AG10803 (cell line): ENCODE measurements at places on chromosomes 7 and 10.

DNA sequence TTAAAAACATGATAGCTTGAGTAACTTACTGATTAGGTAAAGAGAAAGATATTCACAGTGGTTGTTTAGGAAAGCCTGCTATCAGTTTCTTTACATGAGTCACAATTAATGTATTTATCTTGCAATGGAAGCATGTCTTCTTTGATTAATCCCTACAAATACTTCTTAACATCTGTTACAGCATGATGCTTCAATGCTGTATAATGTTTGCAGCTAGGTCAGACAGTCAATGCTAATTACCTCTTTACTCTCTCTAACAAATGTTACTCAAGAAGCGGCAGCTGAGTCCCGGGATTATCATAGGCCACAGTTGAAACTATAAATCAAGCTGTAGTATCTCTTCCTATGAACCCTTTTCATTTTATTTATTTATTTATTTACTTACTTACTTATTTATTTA lies 33.2 kb downstream of the ACBD5 start:
- no peak for DNase-seq

DNA sequence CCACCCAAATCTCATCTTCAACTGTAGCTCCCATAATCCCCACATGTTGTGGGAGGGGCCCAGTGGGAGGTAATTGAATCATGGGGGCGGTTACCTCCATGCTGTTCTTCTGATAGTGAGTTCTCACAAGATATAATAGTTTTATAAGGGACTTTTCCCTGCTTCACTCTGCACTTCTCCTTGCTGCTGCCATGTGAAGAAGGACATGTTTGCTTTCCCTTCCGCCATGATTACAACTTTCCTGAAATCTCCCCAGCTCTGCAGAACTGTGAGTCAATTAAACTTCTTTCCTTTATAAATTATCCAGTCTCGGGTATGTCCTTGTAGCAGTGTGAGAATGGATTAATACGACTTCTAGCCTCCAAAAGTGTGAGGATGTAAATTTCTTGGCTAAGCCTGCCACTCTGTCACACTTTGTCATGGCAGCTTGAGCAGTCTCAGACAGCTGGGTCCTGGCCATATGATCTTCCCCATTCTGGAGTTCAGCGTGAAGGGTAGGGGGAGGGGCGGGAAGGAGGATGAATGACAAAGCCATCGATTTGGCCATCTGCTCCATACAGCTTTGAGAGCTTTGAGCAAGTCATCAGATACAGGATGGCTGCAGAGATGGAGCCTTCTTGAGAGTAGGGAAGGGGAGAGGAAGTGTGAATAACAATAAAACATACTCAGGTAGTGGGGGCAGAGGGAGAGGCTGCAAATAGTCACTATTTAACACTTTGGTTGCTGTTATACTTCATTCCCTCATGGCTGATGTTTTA lies 19.1 kb upstream of the INPP5F start:
- no peak for DNase-seq

- no peak for DNase-seq
Observed at GRCh38 chr10:128867210-128867609, 599.8 kb upstream of the MGMT start.

DNA sequence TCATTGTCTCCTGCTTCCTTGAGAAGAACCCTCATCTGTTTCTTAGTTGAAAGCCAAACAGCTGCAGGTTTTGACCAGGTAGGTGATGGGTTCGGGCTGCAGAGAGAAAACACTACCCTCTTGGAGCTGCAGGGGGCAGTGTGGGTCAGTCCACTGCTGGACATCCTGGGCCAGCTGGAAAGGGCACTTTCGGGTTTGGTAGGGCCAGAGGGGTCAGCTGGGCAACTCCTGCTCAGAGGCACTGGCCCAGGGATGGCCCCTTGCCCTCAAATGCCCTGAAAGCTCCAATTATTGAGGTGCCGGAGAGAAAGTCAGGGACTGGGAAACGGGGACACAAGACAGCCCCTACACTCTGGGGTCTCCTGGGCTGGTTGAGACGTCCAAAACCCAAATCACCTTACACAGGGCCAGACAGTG lies 90.7 kb downstream of the MKI67 start:
- peak; percentile 9 for DNase-seq

GRCh38 chr7:23410446-23411183 lies 59.7 kb downstream of the IGF2BP3 start:
- DNase-seq, result no peak

GRCh38 chr10:20128811-20129210 lies 312.6 kb downstream of the PLXDC2 start:
- DNase-seq, result no peak

- DNase-seq, result no peak
Observed at GRCh38 chr10:80532571-80532970, 5.1 kb upstream of the SH2D4B start.

GRCh38 chr10:29921071-29921446 lies 138.3 kb downstream of the JCAD start:
- no peak for DNase-seq

DNA sequence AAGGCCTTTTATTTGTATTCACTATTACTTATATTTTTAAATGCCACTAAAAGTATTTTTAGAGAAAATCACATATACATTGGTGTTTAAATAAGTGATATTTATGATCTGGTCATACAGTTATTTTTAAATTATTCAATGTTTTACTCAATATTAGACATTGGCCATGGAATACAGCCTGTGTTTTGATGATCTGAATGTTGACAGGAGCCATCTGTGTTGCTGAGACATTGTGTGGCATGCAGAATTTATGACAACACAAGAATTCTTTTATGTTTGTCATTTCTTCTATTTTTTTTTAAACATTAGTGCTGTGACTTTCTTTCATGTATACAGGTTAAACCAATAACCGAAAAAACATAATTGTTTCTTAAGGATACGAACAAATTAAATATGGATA lies 156.2 kb downstream of the CCSER2 start:
- DNase-seq, result no peak

- DNase-seq, result no peak
Observed at GRCh38 chr7:28081016-28081415, 99.6 kb downstream of the JAZF1 start.

DNA sequence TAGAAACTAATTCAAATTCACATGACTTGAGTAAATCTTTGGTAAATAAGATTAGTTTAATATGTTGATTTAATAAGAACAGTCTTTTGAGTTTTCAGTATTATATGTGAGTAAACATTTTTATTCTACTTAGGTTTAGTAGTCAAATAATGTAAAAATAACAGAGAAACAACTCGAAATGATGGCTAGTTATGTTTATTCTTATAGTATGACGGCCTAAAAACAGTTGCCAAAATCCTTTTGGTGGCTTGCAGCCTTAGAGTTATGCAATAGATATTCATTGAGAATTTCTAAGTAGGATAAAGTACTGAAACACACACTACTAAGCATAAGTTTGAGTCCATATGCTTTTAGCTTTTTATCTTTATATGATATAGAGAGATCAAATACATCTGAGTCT lies 184.8 kb downstream of the GNAI1 start:
- peak; percentile 22 for DNase-seq

DNA sequence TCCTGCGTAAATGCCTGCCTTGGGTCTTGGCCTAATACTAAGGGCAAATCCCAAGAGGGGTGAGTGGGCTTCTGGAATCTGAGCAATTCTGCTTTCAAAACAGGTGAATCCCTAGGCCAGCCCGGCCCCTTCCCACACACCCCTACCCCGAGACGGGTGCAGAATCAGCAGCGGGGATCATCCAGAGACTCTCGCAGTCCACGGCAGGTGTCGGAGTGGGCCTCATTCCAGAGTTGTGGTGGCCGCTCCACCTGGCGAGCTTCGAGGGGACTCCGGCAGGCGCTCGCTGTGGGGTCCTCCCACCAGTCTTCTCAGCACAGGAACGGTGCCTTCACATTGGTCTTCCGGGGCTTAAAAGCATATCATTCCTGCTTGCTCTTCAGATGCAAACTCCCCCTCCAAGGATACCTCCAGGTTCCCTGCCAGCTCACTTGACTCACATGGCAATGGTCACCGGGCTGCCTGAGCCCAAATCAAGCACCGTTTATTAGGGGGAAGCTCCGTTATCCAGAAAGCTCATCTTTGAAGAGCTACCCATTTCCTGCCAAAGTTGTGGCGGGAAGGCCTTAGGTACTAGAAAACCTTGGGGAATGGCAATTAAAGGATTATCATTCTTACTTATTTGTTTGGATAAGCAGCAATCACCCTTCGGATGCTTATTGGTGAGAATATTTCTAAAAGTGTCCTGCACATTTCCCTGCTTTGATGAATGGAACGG lies 67.6 kb downstream of the PRKAG2 start:
- DNase-seq, result no peak

- peak; percentile 87 for DNase-seq
Observed at GRCh38 chr7:151104411-151105235, 18.3 kb downstream of the AGAP3 start.

DNA sequence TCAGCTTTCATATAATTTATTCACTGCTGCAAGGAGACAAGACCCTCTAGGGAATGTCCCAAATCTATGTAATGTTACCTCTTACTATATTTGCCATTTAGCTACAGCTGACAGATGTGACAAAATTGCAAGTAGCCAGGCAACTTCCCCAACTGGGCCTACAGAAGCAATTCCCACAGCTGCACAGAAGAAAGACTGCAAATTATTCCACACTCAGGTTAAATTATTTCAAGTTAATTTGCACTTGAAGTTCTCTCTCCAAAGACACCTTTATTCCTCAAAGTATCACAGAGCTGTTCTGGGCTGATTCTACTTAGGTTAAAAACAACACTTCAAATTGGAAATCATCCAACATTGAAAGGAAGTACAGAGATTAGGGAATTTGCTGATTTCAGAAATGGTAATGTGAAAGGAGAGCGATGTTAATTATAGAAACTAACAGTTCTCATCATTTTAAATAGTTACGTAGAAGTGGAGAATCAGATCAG lies 133.6 kb downstream of the THSD7A start:
- no peak for DNase-seq

DNA sequence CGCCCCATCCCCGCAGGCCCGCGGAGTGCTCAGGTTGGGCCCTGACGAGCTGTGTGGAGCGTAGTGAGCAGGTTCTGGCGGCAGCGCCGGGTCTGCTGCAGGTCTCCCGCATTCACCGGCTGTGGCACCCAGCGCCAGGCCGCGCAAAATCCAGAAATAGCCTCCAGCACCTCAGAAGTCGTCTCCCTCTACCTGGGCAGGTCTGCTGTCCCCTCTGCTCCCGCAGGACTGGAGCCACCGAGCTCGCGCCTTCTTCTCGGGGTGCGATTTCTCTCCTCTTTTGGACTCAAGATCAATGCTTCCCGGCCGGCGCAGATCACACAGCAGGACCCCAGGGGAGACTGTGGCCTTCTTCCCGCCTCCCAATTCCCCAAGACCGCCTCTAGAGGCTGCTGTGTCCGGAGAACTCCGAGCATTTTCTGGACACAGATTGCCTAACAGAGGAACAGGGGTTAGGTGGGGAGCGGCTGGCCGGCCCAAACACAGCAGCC lies 8.4 kb downstream of the TLX1 start:
- DNase-seq, result no peak

DNA sequence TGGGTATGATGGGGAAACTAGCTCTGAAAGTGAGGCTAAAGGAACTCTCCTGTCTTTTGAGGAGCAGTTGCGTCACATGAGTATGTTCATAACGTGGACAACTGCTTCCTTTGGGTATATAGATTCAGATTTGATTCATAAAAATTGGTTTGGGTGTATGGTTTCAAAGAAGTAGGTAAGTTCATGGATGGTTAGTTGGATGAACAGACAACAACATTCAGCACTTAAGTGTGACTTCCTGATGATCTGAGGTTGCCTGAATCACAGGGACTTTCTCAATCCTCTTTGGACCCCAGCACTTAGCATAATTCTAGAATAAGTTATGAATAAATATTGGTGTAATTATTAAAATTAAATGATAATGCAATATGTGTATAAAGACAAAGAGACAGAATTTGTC lies 43.4 kb downstream of the MACC1 start:
- no peak for DNase-seq

DNA sequence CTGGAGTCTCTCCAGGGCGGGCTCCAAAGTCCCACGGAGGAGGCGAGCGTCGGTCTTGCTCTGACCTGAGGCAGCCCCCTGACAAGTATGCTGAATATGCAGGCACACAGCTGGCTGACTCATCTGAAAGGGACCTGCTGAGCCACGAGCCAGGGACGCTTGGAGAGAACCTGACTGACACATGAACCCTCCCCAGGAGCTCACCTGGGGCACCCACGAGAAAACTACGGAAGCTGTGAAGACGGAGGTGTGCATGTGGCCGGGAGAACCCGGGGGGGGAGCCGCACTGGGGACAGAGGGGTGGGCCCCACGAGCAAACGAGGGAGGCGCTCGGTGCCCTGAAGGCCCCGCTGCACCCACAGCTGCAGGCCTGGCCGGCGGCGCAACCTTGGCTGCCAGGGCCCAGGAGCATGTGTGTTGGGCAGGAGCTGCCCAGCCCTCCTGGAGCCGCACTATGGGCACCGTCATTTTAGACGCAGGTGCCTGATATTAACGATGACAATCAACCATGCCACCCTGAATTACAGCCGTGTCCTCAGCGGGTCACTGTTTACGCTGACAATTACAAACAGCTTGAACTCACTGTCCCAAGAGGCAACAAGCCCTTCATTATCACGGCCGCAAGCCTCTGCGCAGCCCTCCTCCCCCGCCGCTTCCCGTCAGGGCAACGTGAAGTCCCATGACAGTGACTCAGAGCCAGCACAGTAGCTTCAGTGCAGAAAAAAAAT lies 64.7 kb downstream of the DIP2C start:
- DNase-seq, result peak; percentile 37

- DNase-seq, result peak; percentile 73
Observed at GRCh38 chr7:148962823-148963582, 65.3 kb downstream of the PDIA4 start.

- peak; percentile 8 for DNase-seq
Observed at GRCh38 chr10:80075781-80076180, 2.7 kb upstream of the TMEM254 start.

- DNase-seq, result peak; percentile 92
Observed at GRCh38 chr10:31707093-31708039, 221.3 kb downstream of the ARHGAP12 start.

DNA sequence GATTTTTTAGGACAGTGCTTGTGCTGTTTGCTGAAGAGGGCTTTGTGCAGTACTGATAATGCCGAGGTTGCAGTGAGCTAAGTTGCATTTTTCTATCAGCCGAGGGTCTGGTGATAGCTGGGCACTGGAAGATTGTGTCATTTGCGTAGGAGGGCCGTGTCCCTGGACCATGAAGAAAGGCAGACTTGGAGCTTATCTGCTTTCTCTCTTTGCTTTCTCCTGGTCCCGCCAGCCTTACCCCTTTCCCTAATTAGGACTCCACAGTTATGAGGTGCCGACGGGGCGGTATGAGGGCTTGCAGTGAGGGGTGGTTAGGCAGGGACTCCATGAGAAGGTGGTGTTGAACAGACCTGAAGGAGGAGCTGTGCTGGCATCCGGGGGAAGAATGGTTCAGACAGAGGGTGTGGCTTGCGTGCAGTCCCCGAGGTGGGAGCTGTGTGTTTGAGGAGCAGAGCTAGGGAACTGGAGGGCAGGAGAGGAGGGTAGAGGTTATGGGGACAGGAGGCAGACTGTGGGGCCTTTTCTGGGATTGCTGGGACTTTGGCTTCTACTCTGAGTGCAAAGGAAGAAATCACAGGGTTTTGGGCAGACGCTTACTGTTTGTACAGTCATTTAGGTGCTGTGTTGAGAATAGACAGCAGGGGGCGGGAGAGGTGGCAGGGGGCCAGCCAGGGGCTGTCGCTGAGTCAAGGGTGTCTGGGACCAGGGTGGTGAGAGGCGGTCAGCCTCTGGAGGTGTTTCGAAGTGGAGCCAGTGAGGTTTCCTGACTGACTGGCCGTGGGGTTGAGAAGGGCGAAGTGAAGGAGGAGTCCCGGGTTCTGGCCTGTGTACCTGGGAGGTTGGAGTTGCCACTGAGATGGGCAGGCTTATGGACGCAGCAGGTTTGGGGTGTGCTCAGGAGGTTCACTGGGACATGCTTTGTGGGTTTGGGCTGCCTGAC lies 43.4 kb downstream of the PRF1 start:
- peak; percentile 22 for DNase-seq

GRCh38 chr7:71925663-71926062 lies 486.5 kb downstream of the CALN1 start:
- no peak for DNase-seq
